ENCODE measurements at places on chromosomes 7 and 10.

GRCh38 chr10:101290881-101291280 is 61.6 kb upstream of the LBX1 start:
- no peak for ATAC-seq

DNA sequence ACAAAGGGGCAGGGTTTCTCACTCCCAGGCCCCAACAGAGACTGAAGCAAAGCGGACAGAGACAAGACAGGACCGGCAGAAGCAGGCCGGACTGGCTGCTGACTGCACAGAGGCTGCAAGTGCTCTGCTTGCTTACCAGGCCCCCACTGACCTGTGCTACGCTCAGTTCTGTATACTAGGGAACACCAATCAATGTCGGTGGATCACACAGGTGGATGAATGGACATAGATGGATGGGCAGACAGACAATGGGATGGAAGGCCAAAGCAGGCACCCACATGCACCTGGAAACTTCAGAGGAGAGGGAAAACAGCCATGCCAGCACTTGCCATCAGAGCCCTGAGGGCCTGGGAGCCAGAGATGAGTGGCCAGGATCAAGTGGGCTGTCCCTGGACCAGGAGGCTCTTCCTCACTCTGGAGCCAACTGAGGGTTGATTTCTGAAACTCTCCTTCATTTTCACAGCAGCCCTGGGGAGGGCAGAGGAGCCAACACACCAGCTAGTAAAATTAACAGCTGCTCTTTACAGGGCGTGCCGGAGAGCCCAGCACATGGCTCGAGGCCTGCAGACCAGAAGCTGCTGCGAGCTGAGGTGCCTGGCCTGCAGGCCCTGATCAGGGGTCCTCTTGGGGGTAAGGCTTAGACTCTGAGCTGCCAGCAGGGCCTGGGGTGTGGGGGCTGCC is 243.6 kb downstream of the KCNMA1 start:
- peak; percentile 10 for ATAC-seq

- no peak for ATAC-seq
Observed at GRCh38 chr10:32031424-32031823, 24.8 kb downstream of the KIF5B start.

GRCh38 chr7:84194484-84195271 is at the start of gene SEMA3A:
SEMA3A (minus strand) TSS chr7:84194789; CDS start chr7:84194586, 203 bp downstream.
- ATAC-seq = no peak

DNA sequence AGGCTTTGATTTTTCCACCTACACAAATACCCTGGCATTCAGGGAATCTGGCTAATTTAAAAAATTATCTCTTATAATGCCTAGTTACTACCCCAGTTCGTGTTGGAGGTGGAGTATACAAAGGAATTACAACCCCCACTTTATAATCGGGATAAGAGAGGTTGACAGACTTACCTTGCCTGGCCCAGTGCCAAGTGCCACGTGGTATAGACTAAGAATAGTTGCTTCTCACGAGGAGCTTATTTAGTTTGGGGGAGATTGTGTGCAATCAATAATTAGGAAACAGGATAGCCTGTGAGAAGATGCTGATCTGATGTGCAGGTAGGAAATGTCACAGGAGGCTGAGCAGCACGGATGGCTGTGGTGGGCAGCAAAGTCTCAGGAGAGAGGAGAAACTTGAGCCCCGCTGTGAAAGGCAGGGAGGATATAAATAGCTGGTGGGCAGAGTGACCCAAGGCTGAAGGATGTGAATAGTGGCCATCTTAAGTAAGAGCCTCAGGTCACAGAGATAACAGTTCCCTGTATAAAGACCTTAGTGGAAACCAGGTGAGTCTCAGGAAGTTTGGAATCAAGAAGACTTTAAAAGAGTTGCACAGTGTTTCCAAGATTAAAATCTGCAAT is 11.3 kb upstream of the ATXN7L1 start:
- no peak for ATAC-seq

DNA sequence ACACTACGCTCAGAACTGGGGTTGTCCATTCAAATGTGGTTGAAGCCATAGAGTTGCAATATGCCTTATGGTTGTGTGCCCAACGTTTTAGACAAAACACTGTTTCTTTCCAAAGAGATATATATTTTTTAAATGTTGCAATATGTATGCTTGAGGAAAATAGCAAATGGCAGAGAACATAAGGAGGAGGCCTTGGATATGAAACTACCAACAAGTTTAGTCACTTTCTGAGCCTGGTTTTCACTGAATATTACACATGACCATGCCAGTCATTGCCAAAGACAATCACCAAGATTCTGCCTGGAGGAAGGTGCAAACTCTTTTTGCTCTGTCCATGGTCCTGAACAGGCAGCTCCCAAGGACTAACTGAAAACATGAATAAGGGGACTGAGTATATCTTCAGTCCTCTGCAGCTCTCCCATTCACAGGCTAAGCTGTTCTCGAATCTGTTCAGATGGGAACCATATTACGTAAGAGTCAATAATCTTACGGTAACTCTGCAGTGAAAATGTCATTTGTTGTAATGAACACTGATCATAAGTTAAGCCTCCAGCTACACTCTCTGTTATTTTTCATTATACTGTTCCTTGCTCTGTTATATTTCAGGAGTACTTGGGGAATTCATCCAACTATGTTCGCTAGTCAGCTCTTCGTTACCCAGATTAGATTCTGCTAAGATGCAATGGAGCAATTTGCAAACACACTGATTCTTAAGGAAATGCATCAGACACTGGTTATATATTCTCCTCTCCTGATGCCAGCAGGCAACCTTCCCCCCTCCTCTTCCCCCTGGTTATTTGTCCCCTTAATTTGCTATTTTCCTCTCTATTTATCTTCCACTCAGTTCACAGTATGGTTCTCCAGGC is 90.7 kb upstream of the C1QL3 start:
- ATAC-seq = no peak

GRCh38 chr7:37921876-37922275 is 1.4 kb downstream of the EPDR1 start:
- ATAC-seq = no peak

GRCh38 chr7:84264396-84264795 is 69.8 kb upstream of the SEMA3A start:
- no peak for ATAC-seq

GRCh38 chr10:77507291-77507880 is 130.2 kb downstream of the KCNMA1 start:
- ATAC-seq = no peak

DNA sequence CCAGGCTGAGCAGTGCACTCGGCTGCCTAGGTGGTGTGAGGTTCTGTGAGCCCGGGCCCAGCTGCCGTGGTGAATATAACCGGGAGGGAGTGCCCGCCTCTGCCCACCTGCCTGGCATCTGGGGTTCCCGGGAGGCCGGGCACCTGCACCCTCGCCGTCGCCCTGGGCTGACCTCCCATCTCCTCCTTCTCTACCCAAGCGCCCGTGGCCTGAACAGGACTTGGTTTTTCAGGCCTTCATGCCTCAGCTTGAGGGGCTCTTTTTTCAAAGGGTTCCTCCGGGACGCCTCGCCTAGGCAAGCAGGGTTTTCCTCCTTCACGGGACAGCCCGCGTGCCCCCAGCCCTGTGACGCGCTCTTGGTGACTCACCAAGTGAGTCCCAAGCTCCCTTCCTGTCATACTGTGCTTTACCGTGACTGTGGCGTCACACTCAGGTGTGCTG is 9.9 kb downstream of the INPP5A start:
- ATAC-seq = peak; percentile 54

GRCh38 chr10:46787321-46787615 is 124.0 kb upstream of the PTPN20 start:
- peak; percentile 82 for ATAC-seq

- ATAC-seq = peak; percentile 96
Observed at GRCh38 chr7:47669178-47669891, 87.4 kb upstream of the TNS3 start.

- no peak for ATAC-seq
Observed at GRCh38 chr7:130622866-130623265, 45.7 kb downstream of the COPG2 start.

GRCh38 chr7:148485618-148486017 is 104.9 kb upstream of the C7orf33 start:
- no peak for ATAC-seq

GRCh38 chr10:31635009-31635408 is 293.6 kb downstream of the ARHGAP12 start:
- no peak for ATAC-seq

DNA sequence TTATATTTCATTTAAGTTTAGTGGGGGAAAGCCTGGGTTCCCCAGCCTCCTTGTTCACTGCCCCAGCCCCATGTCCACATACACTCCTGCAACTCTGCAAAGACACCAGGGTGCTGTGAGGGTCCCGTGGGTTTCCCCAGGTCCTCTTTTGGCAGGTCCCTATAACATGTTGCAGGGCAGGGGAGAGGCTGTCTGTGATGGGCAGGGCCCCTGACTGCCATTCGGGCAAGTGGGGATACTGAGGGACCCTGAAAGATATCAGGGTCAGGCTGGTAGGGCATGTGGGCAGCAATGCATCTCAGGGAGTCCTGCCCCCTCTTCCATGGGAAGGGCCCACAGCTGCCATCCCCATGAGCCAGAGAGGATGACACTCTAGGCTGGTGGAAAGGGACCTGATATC is 28.4 kb downstream of the RASGEF1A start:
- no peak for ATAC-seq

- ATAC-seq = no peak
Observed at GRCh38 chr7:92625617-92626016, 35.4 kb upstream of the FAM133B start.

DNA sequence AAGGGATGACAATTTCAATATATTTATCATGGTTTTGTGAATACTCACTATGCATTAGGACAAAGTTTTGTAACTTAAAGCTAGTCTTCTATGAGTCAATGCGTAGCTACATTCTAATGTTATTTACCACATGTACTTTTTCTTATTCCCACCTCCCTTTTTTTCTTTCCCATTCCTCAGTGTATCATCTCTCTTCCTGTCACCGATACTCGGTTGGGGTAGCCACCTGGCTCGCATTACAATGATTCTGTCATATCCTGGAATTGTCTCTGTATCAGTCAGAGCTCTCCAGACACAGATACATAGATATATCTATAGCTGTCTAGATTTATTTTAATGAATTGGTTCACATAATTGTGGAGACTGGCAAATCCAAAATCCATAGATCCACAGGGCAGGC is 9.8 kb upstream of the RALA start:
- no peak for ATAC-seq

DNA sequence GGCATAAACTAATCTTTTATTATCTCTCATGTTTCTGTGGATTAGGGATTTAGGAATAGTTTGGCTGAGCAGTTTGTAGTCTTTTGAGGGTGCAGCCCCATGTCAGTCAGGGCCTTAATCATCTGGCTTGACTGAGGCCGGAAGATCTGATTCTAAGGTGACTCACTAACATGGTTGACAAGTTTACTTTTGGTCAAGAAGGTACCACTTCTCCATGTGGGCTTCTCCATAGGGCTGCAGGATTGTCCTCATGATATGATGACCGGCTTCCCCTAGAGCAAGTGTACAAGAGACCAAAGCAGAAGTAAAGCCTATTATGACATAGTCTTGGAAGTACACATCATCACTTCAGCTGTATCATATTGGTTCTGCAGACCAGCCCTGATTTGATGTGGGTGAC is 45.9 kb upstream of the OIT3 start:
- no peak for ATAC-seq

GRCh38 chr7:45155941-45156340 is 1.6 kb upstream of the RAMP3 start:
- no peak for ATAC-seq

- ATAC-seq = peak; percentile 64
Observed at GRCh38 chr10:132364594-132364970, 32.4 kb upstream of the PWWP2B start.

- ATAC-seq = no peak
Observed at GRCh38 chr7:21064698-21065648, 278.3 kb upstream of the SP8 start.

DNA sequence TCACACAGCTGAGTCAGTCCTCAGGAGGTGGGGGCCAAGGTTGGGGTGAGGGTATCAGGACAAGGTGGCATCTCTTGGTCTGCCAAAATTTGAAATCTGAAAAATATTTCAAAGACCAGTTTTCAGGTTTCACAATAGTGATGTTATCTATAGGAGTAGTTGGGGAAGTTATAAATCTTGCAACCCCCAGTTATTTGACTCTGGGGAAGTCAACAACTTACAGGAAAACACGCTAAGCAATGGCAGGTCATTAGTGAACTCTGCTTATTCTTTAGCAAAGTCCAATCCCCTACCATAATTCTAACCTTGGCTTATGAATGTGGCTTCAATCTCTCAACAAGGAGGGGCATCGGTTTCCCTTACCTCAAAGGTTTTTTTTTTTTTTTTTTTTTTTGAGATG is 94.9 kb downstream of the MARCHF5 start:
- no peak for ATAC-seq

DNA sequence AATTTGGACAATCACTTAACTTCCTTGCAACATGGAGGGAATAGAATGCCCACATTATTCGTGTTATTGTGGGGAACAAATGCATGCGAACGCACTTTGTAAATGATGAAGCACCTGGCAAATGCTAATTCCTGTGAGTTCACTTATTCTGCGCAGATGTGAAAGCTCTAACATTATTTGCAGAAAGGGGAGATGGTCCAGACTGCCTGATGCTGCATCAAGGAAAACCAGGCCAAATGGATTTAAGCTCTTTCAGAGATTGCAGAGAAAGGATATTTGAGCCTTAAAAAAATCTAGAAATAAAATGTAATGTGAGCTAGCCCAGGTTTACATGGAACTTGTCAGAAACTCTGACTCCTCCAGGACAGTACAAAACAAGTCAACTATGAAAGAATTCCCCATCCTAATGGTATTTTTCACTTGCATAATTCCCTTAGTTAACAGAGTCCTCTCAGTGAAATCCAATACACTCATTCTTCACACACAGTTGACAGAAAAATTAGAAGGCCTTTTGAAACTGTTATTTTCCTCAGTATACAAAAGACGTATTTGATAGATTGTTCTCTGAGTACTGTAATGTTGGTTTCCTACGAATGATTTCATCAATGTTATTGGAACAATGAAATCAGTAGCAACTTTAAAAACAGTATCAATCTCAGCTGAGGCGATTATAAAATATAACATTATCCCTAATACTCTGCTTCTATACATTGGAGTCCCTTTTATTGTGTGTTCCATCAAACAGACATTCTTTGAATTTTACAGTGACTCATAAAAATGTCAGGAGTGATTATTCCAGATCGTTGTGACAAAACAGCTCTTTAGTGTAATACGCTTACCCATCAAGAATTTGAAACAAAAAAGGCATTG is 136.3 kb upstream of the ANK3 start:
- ATAC-seq = no peak

DNA sequence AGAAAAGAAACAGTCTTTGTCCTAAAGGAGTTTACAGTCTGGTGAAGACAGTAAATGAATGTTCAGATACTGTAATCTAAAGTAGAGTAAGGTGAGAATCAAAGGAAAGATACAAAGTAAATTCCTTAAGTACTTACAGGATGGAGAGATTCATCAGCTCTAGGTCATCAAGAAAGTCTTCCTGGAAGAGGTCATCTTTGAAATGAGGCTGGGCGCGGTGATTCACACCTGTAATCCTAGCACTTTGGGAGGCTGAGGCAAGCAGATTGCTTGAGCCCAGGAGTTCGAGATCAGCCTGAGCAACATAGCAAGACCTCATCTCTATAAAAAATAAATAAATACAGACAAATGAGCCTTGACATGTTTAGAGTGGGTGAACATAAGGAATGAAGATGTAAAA is 18.3 kb downstream of the FHIP2A start:
- ATAC-seq = no peak

- ATAC-seq = no peak
Observed at GRCh38 chr10:131881104-131881880, 19.5 kb upstream of the PPP2R2D start.

All from stimulated activated memory B cell treated with anti-CD40 and anti-IgM and Interleukin-4, amounts not matched to agents 10 μg/mL and 1 μg/mL and 100 μg/mL, for 72 hours (primary cell).